ENCODE measurements at places on chromosomes 1 and 21. TPM values are rescaled to one million over a fixed set of nuclear protein-coding genes. Genes with fewer than 3 reads are reported as not detected.

Gene ATP1A4
- 0.29 TPM for polyA plus RNA-seq

Gene OR6K3
- not detected for polyA plus RNA-seq

Gene CENPF
- 0.51 TPM for polyA plus RNA-seq

Gene PLA2G2D
- not detected for polyA plus RNA-seq

Gene FASLG
- 0.03 TPM for polyA plus RNA-seq

Gene AGT
- 52.6 TPM for polyA plus RNA-seq

All from heart right ventricle (tissue), 16 donors.